Fibroblast of lung (primary cell): ENCODE measurements at places on chromosomes 7 and 10. TPM values are rescaled to one million over a fixed set of nuclear protein-coding genes. Genes with fewer than 3 reads are reported as not detected.
A peak's percentile ranks its signal among the peaks of the same experiment; 100 is the strongest.

- H3K4me1 ChIP-seq: no peaks in the 10 kb centered on the region
- H3K4me3 ChIP-seq: no peak overlapping the region
- no peak for DNase-seq
- no peaks in the 10 kb centered on the region for H3K27me3 ChIP-seq
- no peaks in the 10 kb centered on the region for H3K36me3 ChIP-seq
Observed at GRCh38 chr7:111954474-111955381, 251.5 kb downstream of the DOCK4 start.

DNA sequence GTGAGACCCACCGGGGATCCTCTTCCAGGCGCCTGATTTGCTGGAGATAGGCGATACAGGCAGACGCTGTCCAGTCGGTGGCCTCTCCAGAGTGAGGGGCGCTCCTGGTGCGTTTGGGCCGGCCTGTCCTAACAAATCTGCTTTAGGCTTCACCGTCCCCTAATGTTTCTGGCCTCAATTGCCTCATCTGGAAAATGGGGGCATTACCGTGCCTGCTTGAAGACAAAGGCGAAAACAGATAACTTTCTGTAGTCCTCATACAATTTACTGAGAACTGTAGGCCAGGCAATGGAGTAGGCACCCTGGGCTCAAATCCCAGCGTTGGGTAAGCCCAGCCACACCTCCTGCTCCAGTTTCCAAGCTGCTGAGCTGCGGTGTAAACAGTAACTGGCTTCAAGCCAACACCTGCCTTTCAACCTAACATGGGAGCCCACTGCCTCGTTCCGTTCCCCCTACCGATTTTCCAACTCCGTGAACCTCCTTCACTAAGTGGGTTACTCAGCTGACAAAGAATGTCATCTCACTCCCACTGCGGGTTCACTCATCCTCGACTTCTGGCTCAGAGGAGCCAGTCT is 589 bp upstream of the ZFAND4 start:
- no peak for DNase-seq
- no peaks in the 10 kb centered on the region for H3K36me3 ChIP-seq
- no peaks in the 10 kb centered on the region for H3K4me1 ChIP-seq
- no peaks in the 10 kb centered on the region for H3K27me3 ChIP-seq
- peak overlapping the region; percentile 33 for H3K27ac ChIP-seq
- H3K4me3 ChIP-seq: no peak overlapping the region

The LLCFC1 gene
- not detected in 2 replicates for total RNA-seq

The HEPACAM2 gene
- under 0.01 TPM in 2 replicates for total RNA-seq

- H3K4me1 ChIP-seq: no peaks in the 10 kb centered on the region
- H3K36me3 ChIP-seq: no peaks in the 10 kb centered on the region
- H3K4me3 ChIP-seq: no peak overlapping the region
- H3K27me3 ChIP-seq: peaks cover 7% of the 10 kb centered on the region
Observed at GRCh38 chr10:97880109-97880508, 30.5 kb downstream of the GOLGA7B start.

The PRLHR gene
- not detected in 2 replicates for total RNA-seq

The PCLO gene
- 0.17 TPM in 1 of 2 replicates, not detected in the other for total RNA-seq

DNA sequence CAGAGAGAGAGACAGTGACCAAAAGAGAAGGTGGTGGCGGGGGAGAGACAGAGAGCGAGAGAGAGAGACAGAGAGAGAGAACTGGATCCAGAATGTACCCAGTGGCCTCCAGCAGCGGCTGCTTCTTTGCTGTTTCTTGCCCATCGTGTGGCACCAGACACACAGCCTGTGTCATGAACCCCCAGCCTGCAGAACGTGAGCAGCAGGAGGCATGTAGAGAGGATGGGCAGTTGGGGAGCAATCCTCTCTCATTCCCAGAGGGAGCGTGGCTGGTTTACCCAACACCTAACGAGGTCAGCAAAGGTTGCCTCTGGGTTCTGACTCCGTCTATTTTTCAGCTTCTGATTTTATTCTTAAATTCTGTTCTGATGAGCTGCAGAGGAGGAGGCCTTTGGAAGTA is 168.1 kb downstream of the ADARB2 start:
- no peak for DNase-seq
- H3K27ac ChIP-seq: no peak overlapping the region
- no peaks in the 10 kb centered on the region for H3K4me1 ChIP-seq
- no peaks in the 10 kb centered on the region for H3K36me3 ChIP-seq
- no peaks in the 10 kb centered on the region for H3K27me3 ChIP-seq

The SERPINE1 gene
- total RNA-seq: 41.3 and 167 TPM in 2 replicates

GRCh38 chr10:97475936-97476594 is 22.2 kb downstream of the MMS19 start:
- H3K4me3 ChIP-seq: no peak overlapping the region
- H3K4me1 ChIP-seq: no peaks in the 10 kb centered on the region
- peak; percentile 66 for DNase-seq
- H3K36me3 ChIP-seq: peaks cover 7% of the 10 kb centered on the region
- H3K27ac ChIP-seq: no peak overlapping the region

GRCh38 chr10:44647877-44648542 is 263.1 kb upstream of the CXCL12 start:
- no peak overlapping the region for H3K27ac ChIP-seq
- no peaks in the 10 kb centered on the region for H3K27me3 ChIP-seq
- peak; percentile 71 for DNase-seq
- H3K4me1 ChIP-seq: peaks cover 2% of the 10 kb centered on the region
- H3K4me3 ChIP-seq: no peak overlapping the region
- H3K36me3 ChIP-seq: no peaks in the 10 kb centered on the region

DNA sequence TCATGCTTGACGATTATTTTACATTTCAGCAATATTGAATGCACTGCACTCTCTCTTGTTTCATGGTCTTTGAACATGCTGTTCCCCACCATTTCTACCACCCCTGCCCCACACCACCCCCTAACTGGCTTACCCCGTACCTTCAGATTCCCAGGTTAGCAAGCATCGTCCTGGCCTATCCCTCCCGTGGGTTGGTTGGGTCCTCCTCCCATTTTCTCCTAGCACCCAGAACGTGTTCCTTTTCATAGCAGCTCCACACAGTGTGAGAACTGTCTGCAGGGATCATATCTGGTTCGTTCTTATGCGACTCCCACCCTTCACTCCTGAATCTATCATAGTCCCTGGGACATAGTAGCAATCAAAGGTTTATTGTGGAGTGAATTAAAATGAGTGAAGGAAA is 48.6 kb downstream of the C10orf90 start:
- no peak for DNase-seq
- H3K4me3 ChIP-seq: no peak overlapping the region

DNA sequence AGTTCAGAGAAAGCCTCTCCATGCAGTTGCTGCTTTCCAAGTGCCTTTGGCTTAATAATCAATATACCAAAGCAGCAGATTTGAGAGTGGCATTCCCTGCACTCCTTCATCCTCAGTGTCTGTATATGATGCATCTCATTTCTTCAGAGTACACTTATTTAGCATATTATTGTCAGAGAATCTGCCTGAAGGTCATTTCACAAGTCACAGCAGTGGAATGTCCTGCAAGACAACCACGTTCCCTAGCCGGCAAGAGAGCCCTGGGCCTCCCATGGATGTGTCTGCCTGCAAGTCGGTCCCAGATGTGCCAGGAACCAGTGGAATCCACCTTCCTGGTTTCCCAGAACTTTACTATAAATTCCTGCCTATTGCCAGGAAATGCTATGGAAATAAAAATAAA is 289.4 kb upstream of the IGFBP3 start:
- no peaks in the 10 kb centered on the region for H3K27me3 ChIP-seq
- no peak overlapping the region for H3K27ac ChIP-seq
- no peaks in the 10 kb centered on the region for H3K36me3 ChIP-seq
- H3K4me3 ChIP-seq: no peak overlapping the region

The SLC25A28 gene
- total RNA-seq: 22.6 and 30.7 TPM in 2 replicates

The OPN4 gene
- not detected in 2 replicates for total RNA-seq

GRCh38 chr10:77861366-77861765 is 65.2 kb downstream of the DLG5 start:
- H3K27ac ChIP-seq: no peak overlapping the region
- H3K36me3 ChIP-seq: no peaks in the 10 kb centered on the region
- no peak overlapping the region for H3K4me3 ChIP-seq
- no peak for DNase-seq
- no peaks in the 10 kb centered on the region for H3K27me3 ChIP-seq
- no peaks in the 10 kb centered on the region for H3K4me1 ChIP-seq

GRCh38 chr7:38310591-38311101 is 37.2 kb upstream of the TARP start:
- H3K27ac ChIP-seq: no peak overlapping the region
- peaks cover 2% of the 10 kb centered on the region for H3K27me3 ChIP-seq
- no peaks in the 10 kb centered on the region for H3K36me3 ChIP-seq

The SORCS1 gene
- total RNA-seq: under 0.01 TPM in 1 of 2 replicates, not detected in the other

The ZNF425 gene
- 4.6 and 5.4 TPM in 2 replicates for total RNA-seq

GRCh38 chr7:158362912-158363905 is 224.4 kb downstream of the PTPRN2 start:
- H3K27ac ChIP-seq: no peak overlapping the region
- H3K27me3 ChIP-seq: no peaks in the 10 kb centered on the region
- no peaks in the 10 kb centered on the region for H3K36me3 ChIP-seq
- H3K4me1 ChIP-seq: no peaks in the 10 kb centered on the region
- H3K4me3 ChIP-seq: no peak overlapping the region
- no peak for DNase-seq

- no peak overlapping the region for H3K4me3 ChIP-seq
- no peaks in the 10 kb centered on the region for H3K27me3 ChIP-seq
- no peak for DNase-seq
- no peaks in the 10 kb centered on the region for H3K4me1 ChIP-seq
Observed at GRCh38 chr10:111206521-111206920, 129.7 kb downstream of the ADRA2A start.

GRCh38 chr7:121038717-121039509 is 50.4 kb downstream of the CPED1 start:
- DNase-seq: no peak
- H3K27ac ChIP-seq: no peak overlapping the region
- no peaks in the 10 kb centered on the region for H3K27me3 ChIP-seq
- peaks cover 2% of the 10 kb centered on the region for H3K4me1 ChIP-seq

- no peak overlapping the region for H3K4me3 ChIP-seq
- DNase-seq: no peak
- no peaks in the 10 kb centered on the region for H3K36me3 ChIP-seq
- H3K27me3 ChIP-seq: no peaks in the 10 kb centered on the region
- no peak overlapping the region for H3K27ac ChIP-seq
Observed at GRCh38 chr10:33809732-33810131, 475.3 kb upstream of the NRP1 start.

GRCh38 chr10:12428447-12429135 is 79.2 kb downstream of the CAMK1D start:
- no peaks in the 10 kb centered on the region for H3K36me3 ChIP-seq
- H3K27me3 ChIP-seq: peaks cover 5% of the 10 kb centered on the region
- DNase-seq: no peak
- no peak overlapping the region for H3K27ac ChIP-seq
